ENCODE measurements at places on chromosomes 5 and 9.

DNA sequence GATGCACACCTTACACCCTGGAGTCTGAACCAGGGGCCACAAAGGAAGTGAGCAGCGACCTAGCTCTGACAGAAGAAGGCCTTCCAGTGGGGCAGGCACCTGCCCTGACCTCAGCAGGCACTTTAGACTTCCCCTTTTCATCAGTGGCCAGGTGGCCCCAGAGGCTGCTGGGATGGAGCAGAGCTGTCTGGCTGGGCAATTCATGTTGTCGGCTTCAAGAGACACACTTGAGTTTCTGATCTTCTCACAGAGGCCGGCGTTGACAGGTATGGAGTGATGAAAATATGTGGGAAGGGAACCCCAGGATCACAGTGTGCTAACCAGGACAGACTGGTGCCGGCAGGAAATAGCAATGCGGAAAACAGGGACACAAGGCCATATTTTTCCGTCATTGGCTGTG, 375.5 kb downstream of the CTNND2 start:
- DNase-seq = no peak

DNA sequence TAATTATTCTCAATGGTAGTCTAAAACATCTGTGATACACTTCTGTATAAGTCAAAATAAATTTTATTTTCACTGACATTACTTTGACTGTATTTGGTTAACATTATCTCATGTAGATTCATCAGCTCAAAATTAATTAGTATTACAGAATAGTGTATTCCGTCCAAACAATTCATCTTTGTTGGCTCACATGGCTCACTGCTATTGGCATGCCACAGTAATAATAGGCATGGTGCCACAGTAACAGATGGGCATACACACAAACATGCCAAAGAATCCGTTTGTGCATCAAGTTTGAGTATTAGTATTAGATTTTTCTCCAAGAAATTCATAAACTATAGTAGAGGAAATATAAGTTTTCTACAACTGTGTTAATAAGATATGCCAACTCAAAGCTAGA, 14.2 kb downstream of the AP3B1 start:
- DNase-seq = no peak

GRCh38 chr9:87792831-87793288, 66.9 kb downstream of the CTSL start:
- DNase-seq = peak; percentile 87

DNA sequence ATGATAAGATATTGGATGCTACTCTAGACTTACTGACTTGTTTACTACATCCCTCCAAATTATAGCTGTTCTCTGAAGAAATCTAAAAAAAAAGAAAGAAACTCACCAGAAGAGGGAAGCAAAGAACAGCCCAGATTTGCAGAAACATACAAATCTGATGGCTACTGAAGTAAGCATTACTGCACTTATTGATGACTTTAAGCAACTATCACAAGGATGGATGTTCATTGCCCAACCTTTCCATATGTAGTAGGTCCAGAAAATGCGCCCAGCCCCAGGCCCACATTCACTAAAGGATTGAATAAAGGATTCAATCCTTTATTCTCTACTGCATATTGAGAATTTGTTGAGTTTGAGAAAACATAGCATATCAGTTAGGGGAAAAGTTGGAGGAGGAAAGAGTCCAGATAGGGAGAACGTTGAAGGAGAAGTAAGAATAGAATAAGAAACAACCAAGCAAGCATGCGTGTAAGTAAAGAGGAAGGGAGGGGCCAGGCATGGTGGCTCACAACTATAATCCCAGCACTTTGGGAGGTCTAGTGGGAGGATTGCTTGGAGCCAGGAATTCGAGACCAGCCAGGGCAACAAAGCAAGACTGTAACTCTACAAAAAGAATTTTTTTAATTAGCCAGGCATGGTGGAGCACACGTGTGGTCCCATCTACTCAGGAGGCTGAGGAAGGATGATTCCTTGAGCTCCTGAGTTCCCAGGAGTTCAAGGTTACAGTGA, 33.8 kb upstream of the DTWD2 start:
- no peak for DNase-seq

GRCh38 chr5:150765011-150765798, 6.4 kb upstream of the DCTN4 start:
- DNase-seq = no peak

GRCh38 chr5:116747881-116748280, 173.3 kb upstream of the SEMA6A start:
- DNase-seq = no peak

DNA sequence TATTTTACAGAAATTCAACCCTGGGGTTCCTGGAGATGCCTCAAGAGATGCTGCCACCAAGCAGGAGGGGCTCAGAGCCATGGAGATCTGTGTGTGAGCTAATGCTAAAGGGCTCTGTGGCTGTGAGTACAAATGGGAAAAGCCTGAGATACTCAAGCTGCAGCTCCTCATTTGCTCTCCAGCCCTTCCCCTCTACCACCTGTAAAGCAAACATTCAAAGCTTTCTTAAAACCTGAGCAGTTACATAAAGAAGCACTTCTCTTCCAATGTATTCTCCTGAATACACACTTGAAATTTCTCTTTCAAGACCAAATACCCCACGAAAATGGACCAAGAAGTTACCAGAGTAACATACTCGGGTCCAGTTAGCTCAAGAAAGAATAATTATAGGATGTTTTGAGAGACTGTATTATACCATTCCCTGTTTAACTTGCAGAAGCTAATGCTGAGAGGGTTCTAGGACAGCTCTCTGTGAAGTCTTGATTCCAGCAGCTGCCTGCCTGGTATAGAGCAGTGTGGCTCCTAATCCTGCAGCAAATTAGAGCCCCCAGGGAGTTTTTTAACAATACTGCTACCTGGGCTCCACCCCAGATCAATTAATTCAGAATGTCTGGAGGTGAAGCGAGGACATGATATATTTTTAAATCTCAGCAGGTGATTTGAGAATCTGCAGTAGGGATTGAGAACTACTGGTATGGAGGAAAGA, 21.1 kb downstream of the RGS7BP start:
- no peak for DNase-seq

DNA sequence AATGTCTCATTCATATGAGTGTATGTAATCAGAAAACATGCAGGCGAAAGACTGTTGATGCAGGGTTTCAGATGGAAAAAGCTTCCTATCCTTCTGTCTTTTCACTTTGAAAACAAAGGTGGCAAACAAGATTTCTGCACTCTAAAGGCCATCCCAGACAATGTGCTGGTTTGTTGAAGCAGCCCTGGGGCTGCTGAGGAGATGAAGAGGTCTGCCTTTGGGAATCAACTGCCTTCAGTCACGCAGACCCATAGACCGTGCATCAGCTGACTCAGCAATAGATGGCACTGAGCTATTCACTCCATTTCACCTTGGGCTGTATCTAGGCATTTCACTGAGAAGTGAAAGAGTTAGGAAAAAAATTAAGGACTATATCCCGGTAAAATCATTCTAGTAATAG, 60.5 kb upstream of the C5orf46 start:
- no peak for DNase-seq

DNA sequence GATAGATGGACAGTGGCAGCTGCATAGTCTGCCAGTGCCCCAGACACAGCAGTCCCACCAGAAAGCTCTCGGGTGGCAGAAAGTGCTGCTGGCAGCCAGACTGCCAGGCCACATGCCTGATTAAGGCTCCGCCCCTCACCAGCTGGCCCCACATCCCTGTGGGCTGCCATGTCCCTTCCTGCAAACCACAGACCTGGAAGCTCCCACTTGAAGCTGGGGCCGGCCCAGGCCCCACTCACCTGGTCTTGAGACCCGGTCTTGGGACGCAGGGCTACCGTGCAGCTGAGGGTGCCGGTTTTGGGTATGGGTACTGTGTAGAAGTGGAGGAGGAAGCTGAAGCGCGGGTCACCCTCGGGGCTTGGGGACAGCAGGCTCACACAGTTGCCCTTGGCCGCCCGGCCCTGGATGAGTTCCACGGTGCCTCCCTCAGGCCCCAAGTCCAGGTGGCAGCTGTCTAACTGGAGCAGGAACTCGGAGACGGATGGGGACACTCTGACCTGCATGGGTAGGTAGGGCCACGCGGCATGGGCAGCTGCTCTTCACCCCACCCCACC, 15.3 kb downstream of the FPGS start:
- no peak for DNase-seq

DNA sequence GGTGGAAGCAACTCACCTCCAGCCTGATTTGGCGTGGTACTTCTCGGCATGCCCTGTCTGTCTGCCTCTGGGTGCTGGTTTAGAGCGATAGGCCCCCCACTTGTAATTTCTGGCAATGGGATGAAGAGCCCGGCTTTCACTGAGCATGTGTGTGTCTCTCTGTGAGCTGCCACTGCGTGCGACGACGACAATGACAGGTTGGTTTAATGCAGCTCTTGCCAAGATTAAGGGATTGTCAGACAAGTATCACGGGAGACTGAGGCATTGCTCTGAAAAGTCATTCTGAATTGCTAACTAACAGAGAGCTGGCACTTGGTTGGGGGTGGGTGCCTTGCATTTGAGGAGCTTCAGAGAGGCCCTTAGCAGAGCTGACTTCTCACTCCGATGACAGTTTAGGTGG, 348.8 kb upstream of the CLINT1 start:
- no peak for DNase-seq

- no peak for DNase-seq
Observed at GRCh38 chr5:109922381-109922995, 232.8 kb downstream of the MAN2A1 start.

GRCh38 chr5:72456391-72457074, 50.7 kb downstream of the ZNF366 start:
- DNase-seq = no peak

DNA sequence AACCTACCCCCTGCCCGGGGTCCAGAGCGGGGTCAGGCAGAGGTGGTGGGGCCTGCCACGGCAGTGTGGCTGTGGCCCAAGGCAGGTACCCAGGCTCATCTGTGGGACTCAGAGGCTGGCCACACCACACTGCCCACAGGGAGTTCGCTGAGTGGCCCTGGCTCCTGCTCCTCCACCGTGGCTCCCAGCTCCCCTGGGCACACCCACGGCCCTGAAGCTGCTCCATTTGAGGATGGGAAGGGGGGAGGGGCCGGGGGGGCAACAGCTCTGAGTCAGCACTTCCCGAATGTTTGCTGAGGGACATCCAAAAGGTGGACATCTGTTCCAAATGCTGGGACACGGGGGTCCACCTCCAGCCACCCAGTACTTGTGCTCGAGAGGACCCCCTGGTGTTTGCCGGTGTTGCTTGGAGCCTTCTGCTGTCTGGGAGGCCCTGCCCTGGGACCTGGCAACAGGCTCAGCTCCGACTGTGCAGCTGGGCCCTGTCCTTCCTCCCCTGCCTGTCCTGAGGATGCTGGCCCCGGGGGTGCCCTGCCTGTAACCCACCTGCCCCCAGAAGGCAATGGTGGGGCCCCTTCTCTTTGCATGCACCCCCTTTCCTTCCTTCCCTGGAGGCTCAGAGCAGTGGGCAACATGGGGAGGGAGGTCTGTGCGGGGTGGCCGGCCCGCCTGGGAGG, 2.5 kb upstream of the NRARP start:
- no peak for DNase-seq

Measured in CD4-positive, alpha-beta T cell treated with Interferon alpha-2 for 1 hour (primary cell).